Activated naive CD8-positive, alpha-beta T cell treated with anti-CD3 and anti-CD28 coated beads for 36 hours (primary cell): ENCODE measurements at places on chromosomes 3 and 15.

- DNase-seq, result no peak
These were observed 41.7 kb downstream of the SOX2 start for GRCh38 chr3:181753391-181753790.

DNA sequence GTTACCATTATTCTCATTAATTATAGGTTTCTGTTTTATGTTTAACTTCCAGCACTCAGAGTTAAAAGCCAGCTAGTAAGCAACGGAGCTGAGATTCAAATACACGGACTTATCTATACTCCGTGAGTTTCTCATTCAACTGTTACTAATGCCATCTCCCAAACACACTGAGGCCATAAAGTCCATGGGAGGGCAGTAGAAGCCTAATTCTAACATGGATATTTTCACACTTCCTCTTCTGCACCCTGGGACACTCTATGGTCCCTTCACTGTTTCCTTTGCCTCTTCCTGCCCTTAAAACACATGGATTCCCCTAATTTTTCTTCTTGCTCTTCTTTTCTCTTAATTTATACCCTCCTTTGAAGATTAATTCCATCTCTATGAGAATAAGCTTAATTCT, 245.0 kb downstream of the KLF13 start:
- no peak for DNase-seq

- DNase-seq, result no peak
These were observed 51.0 kb downstream of the MCF2L2 start for GRCh38 chr3:183377307-183377959.

- no peak for DNase-seq
These were observed 461.1 kb upstream of the TBL1XR1 start for GRCh38 chr3:177658354-177658753.

DNA sequence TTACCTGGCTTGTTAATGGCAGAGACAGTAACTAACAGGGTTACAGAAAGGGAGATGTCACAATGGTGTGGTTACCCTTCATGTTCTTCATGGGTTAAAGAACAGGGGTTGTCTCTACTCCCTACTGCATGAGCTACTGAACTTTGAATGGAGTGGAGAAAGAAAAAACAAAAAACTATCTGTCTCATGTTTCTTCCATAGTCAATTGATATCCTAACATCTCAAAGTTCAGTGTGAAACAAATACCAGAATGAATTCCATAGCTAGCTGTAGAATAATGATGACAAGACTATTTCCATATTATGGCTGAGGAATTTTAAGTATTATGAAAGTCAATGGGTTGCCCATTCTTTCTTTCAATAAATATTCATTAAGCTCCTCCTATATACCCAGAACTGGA, 161.3 kb upstream of the LPP start:
- DNase-seq, result no peak

DNA sequence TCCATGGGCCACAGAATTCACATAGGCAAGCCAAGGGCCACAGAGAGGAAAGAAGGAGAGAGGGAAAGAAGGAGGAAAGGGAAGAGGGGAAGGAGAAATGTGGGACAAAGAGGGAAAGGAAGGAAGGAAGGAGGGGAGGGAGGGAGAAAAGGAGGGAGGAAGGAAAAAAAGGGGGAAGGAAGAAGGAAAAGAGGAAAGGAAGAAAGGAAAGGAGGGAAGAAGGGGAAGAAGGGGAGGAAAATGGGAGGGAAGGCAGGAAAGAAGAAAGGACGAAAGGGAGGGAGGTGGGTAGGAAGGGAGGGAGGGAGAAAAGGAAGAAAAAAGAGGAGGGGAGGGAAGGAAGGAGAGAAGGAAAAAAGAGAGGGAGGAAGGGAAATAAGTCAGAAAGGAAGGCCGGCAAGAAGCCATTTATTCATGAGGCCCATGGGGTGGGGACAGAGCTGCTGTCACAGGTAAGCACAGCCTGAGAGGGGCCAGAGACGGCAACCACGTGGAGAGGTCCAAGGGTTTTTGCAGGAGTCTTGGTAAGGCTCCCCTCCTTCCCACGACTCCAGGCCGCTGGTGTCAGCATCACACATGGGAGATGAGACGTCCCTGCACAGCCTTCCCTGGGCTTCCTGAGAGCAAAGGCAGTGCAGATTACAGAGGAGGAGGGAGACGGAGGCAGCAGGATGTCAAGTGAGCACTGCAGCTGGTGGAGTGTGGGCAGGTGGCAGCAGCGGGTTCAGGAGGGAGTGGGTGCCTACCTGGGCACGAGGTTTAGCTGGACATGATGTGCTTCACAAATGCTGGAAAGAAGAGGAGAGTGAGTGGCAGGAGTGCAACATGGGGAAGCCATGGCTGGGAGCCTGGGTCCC, 5.5 kb downstream of the MYL3 start:
- DNase-seq, result no peak
